Stimulated activated CD8-positive, alpha-beta memory T cell treated with anti-CD3 and anti-CD28 coated beads, Interleukin-15, amount 100 ng/mL, for 1 hour (primary cell): ENCODE measurements at places on chromosomes 5 and 9.

- DNase-seq, result peak; percentile 67
These were observed at the start of gene TMED9 for GRCh38 chr5:177592010-177592834. Gene TMED9, plus strand, starts transcription at chr5:177592203. Its CDS starts 12 bp downstream, at chr5:177592215.

GRCh38 chr5:4570047-4570995 is 569.8 kb upstream of the ADAMTS16 start:
- DNase-seq, result no peak

DNA sequence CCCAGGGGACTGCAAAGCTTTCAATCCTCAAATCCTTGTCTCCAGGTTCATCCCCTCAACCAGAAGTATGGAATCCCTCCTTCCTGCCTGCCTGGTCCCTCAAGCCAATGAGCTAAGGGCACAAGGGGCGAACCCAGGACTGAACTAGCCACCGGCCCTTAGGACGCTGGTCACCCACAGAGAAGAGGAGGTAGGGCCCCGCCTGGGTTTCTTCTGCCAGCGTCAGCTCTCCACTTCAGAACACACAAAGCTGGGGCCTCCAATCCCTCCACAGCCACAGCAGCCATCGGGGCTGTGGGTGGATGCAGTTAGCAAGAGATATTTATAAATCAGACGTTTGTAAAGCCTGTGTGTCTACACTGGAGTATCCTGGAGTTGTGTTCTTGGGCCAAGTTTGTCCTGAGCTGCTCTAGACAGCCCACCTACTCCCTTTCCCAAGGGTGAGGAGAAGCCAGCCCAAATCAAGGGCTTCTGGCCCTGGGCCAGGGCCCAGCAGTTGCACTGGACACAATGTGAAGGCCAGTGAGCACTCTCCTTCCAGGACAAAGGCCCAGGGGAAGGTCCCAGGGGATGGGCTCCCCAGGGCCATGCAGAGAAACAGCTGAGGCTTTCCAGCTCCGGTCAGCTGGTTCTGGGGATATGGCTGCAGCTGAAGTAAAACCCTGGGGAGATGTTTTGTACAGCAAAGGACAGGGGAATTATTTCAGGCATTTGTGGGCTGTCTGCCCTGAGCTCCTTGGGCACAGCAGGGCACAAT is 18.9 kb downstream of the AMBP start:
- DNase-seq, result no peak

GRCh38 chr5:74647096-74647495 is 6.6 kb upstream of the ENC1 start:
- no peak for DNase-seq

DNA sequence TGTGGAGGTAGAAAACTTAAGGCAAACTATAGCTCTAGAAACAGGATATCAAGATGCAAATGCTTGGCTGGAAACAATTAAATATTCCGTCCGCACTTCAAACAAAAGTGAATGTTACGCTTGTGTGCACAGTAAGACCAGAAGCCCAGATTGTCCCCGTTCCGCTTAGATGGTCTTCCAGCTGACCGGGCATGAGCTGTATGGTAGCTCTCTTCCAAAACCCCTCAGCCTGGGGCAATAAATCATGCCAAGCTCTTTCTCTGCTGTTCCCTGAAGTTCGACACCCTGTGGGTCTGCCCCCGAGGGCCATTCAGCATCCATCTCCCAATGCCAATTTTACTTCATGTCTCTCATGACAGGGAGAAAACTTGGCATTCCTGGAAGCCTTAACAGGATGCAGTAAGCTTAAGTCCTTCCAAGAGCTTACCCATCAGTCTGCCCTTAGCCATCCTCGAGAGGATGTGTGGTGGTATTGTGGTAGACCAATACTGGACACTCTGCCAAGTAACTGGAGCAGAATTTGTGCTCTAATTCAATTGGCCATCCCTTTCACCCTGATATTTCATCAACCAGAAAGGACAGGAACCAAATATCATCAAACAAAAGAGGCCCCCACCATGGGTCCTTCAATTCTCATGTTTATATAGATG is 70.7 kb upstream of the RANBP6 start:
- no peak for DNase-seq

- no peak for DNase-seq
These were observed 119.3 kb downstream of the GDNF start for GRCh38 chr5:37720550-37720952.

DNA sequence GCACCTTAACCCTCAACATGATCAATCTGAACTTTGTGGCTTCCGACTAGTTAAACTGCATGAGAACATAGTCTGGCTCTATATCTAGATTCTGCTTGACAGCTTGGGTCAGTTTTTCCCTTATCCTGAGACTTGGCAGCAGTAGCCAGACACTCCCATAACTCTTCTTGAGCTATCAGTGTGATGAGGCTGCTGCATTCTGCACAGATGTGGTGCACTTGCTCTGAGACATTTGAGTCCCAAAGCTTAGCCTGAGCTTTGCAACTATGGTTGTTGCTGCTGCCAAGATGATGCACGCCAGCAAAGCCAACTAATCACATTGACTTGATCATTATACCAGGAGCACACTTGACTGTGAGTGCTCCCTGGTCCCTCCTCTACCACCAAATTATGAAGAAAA is 36.2 kb downstream of the MOCS2 start:
- DNase-seq, result no peak

DNA sequence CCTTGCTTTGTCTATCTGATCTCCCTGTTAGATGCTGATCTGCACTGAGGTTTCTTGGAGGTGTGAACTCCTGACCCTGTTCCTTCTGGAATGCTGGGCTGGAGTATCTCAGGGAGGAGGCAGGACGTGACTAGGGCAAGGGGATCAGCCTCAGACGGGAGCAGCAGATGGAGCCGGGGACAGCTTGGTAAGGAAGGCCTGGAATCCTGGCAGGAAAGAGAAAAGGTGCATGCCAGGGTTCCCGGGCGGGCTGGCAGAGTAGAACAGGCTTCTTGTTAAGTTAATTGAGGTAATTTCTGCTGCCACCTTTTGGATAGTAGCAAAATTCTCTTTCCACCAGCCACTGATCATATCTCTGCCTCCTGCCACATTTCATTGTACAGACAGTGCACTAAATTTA is 180.9 kb downstream of the ZNF462 start:
- no peak for DNase-seq

DNA sequence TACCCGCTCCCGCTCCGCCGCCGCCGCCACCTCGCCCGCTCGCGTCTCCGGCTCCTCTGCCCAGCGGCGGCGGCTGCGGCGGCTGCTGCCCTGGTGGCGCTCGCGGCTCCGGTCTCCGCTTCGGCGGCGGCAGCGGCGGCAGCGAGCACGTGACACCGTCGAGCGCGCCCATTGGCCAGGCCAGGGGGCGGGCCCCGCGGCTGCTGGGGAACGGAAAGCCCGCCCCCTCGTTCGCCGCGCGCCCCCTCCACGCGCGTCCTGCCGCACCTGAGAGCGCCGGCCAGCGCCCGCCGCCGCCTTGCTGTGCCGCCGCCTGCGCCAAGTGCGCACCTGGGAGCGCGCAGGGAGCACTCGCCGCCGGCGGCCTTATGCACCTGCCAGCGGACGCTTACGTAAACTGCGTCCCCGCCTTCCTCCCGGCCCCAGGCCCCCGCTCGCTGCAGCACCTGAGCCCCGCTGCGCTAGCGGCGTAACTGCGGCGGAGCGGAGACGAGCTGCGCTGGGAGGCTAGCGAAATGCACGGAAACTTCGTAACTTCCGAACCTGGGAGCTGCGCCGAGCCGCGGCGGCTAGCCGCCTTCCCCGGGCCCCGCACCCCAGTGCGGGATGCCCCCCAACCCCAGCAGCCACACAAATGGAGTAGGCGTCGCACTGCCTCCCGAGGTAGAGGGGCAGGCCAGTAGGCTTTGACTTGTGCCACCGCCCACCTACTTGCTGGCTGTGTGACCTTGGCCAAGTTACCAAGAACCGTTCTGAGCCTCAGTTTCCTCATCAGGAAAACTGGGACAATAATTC is at the start of gene STRBP:
STRBP (minus strand) TSS at position 122 of the 795 bp plus-strand sequence. CDS start 84,452 bp downstream, outside the sequence.
- peak; percentile 76 for DNase-seq

DNA sequence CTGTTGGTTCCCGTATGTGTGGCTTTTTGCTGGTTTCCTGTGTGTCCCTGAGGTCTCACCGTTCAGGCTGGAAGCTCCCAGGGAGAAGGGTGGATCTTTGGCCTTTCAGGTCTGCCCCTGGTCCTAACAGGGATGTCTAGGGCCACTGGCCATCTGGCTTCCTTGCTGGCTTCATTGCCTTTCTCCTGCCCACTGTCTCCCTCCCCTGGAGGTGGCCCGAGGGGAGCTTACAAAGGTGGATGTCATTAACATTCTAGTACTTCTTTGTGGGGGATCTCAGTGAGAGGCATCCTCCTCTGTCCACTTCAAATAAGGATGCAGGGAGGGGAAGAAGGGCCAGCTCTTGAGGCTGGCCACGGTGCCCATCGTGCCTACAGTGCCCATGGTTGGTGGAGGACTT is 35.2 kb downstream of the HMCN2 start:
- DNase-seq, result no peak

DNA sequence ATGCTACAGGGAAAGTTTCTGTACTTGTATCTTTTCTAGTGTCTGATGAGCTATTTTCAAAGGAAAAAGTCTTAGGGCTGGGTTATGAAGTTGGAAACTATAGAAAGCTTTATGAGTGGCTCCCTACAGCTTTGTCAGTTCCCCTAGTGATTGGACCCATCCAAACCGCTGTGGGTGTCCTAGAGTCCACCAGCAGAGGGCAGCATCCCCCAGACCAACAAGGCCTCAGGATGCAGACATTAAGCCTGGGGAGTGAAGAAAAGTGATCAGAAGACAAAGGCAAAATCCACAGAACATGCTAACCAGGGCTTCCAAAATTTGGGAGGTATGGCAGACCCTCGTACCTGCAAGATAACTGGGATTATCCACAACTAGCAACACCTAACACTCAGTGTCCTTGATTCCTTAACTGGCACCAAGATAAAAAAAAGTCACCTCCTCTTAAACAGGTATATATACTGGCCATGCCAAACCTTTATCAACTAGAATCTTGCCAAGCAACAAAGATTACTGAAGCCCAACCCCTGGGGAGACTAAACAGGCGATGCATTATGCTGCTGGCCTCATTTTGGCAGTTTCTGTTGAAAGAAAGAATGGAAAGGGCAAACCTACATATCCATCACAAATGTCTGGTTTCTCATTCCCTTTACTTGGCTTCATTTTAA is 110.4 kb upstream of the NR5A1 start:
- peak; percentile 54 for DNase-seq

DNA sequence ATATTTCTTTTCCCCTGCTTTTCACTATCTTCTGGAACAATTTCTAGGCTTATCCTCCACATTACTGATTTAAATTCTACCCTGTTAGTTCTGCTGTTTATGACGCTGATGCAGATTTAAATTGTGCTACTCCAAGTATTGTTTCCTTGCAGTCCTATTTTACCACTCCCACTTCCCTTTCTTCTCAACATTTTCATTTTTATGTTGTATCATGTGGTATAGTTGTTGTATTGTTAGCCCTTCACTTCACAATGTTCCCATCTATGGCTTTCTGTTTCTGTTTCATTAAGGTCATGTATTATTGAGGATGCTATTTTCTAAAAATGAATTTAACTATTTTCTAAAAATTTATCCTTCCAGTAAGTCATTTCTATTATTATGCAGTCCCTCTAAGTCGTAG is 254.4 kb downstream of the NDUFS4 start:
- DNase-seq, result no peak

DNA sequence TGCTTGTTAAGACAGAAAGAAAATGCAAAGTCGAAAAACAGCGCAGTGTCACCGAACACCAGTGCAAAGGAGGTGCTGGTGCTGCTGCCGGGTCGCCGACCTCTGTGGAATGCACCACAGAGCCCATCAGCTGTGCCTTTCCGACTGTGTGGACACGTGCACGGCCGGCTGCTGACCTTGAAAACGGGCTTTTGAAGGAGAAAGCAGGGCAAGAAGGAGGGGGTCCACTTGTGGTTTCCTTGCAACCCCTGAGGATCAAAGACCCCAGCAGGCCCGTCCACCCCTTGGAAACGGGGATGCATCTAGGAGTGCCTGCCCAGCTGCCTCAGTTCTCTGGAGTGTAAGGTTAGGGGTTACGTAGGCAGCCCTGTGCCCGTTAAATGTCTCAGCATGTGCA is 6.2 kb upstream of the OLFM1 start:
- no peak for DNase-seq

GRCh38 chr9:136177224-136177623 is 27.7 kb downstream of the LHX3 start:
- no peak for DNase-seq

- DNase-seq, result peak; percentile 32
These were observed 70.4 kb downstream of the MVB12B start for GRCh38 chr9:126397056-126397455.

- no peak for DNase-seq
These were observed 61.3 kb upstream of the SPINK5 start for GRCh38 chr5:148002451-148002850.

GRCh38 chr5:121251954-121252353 is 599.7 kb upstream of the FTMT start:
- no peak for DNase-seq

- no peak for DNase-seq
These were observed 64.9 kb upstream of the TLE1 start for GRCh38 chr9:81754245-81754644.

GRCh38 chr9:103364753-103365152 is 369.6 kb downstream of the CYLC2 start:
- no peak for DNase-seq

- DNase-seq, result no peak
These were observed 20.2 kb upstream of the TJP2 start for GRCh38 chr9:69153707-69154521.

GRCh38 chr5:59760785-59761348 is 132.7 kb downstream of the PDE4D start:
- no peak for DNase-seq

- DNase-seq, result no peak
These were observed 33.6 kb upstream of the TRIM32 start for GRCh38 chr9:116653348-116654058.

GRCh38 chr5:143837306-143837848 is 25.4 kb downstream of the HMHB1 start:
- no peak for DNase-seq

DNA sequence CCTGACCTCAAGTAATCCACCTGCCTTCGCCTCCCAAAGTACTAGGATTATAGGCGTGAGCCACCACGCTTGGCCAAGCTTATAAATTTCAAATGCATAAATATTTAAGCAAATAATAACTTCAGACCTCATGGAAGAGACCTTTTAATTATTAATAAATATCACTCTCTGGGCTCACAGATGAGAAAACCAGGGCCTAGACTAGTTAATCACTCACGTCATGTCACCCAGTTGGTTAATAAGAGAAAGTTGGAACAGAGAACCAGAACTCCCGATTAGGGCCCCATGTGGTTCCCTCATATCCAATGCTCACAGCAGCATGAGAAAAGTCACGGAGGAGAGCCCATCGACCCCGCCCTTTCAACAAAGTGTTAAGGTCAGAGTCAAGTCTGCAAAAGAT is 79.3 kb downstream of the EPB41L4A start:
- no peak for DNase-seq

- no peak for DNase-seq
These were observed 237.3 kb downstream of the PBX3 start for GRCh38 chr9:125984461-125984860.
